RPMI8226 (cell line): ENCODE measurements at places on chromosomes 12 and 14.

- no peak for DNase-seq
These were observed 41.5 kb downstream of the SNAPC1 start for GRCh38 chr14:61803755-61804154.

DNA sequence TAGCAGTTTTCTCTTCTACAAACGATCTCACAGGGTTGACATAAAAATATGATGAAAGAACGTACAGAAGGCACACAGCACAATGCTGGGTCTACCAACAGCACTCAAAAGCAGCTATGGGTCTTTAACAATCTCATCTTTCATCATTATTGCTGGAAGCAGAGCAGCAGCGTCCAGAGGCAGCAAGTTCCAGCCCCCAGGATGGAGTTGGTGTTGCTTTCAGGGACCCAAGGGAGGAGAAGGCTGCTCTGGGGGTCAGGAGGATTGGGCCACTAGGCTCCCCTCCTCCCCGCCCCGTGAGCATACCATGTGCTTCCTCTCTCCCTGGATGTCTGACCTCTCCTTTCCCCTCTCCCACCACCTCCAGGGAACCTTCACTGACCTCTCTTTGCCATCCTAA is 13.3 kb downstream of the KCTD10 start:
- DNase-seq: no peak

DNA sequence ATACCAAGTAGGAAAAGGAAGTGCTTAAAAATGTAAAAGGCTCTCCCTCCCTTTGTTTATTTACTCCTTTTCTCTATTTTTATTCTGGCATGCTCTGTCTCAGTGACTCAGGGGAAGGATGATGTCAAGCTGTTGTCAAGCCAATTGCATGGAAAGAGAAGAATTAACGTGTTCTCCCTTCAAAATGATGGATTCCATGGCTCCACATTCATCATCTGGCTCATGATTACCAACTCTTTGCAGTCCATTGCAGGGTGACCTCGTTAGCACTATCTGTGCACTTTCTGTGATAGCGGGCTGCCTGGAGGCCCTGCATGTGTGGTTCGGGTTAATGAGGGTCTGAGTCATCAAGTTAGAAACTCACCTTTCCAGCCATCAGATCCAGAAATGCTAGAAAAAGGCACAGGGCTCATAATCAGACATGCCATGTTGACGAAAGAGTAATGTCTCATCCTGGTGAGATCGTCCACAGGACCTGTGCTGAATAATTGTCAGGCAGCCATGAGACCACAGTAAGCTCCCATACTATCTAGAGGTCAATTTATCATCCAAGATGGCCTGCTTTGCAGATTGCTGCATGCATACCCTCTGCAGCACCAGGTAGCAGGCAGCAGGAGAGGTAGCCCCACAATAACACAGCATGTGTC is 79.2 kb upstream of the BTG1 start:
- no peak for DNase-seq

DNA sequence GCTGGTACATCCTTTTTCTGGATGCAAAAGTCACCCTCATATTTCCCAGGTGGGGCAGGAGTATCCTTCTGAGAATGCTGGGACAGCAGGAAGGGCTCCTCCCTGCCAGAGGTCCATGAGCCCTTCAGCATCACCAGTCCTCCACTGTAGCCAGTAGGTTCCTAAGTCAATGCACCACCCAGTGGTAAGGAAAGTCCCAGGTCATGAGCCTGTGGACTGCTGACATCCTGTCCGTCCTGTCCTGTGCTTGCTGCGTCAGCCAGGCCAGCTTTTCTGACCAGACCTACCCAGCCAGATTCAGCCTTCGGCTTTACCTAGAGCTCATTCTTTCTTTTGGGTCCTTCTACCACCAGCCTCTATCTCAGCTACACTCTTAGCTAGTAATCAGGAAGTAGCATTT is 23.0 kb upstream of the ACTN1 start:
- DNase-seq: no peak

GRCh38 chr12:48379794-48380193 is 29.1 kb upstream of the ZNF641 start:
- DNase-seq: no peak

- no peak for DNase-seq
These were observed 51.2 kb upstream of the NOS1 start for GRCh38 chr12:117412465-117413188.

GRCh38 chr14:76320486-76320885 is 55.5 kb upstream of the ESRRB start:
- DNase-seq: no peak

- no peak for DNase-seq
These were observed 19.6 kb downstream of the ASB2 start for GRCh38 chr14:93956514-93957332.

DNA sequence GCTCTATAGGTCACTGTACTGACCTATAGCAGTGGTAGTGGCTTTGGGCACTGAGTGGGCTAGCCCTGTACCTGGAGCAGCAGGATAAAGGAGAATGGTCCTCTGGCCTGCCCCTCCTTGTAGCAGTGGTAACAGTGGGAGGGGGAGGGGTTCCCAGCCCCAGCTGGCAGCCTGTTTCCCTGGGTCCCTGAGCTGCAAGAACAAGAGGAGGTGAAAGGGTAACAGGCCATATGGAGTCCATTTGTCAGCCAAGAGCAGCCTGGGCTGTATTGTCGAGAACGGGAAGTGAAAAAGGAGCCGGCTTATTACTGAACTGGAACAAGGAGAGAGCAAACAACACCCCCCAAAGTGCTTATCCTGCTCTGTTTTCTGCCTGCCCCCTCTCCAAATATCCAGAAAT is 73.8 kb upstream of the SRSF5 start:
- peak; percentile 87 for DNase-seq

DNA sequence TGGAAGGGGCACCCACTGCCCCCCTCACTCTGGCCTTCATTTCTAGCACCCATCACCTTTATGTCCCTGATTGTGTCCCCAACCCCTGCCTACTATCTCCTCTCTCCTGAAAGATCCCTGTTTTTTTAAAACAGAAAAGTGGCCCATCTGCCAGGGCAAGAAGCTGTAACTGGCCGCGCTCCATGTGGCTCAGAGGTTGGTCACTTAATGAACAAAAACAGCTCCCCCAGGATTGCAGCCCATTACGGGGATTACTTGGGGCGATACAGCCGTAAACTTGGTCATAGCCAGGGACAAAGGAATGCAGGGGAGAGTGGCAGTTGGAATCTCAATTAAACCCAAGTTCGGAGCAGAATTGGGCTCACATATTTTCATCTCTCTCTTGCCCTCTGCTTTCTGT is 34.8 kb upstream of the VSX2 start:
- DNase-seq: no peak

DNA sequence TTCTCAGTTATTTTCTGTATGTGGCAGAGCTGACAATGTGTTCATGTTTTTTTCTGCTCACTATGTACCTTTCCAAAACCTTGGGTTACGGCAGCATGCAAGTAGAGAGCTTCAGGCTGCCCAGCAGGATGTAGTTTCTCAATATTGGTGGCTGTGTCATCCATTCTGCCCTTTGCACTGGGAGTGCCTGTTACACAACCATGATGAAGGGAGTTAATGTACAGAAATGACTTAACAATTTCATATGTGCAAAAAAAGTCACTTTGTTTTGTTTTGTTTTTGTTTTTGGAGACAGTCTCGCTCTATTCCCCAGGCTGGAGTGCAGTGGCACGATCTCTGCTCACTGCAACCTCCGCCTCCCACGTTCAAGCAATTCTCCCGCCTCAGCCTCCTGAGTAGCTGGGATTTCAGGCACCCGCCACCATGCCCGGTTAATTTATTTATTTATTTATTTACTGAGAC is 6.1 kb upstream of the CNIH1 start:
- DNase-seq: no peak

- no peak for DNase-seq
These were observed 9.8 kb downstream of the KMT5A start for GRCh38 chr12:123393747-123394146.

GRCh38 chr12:8996682-8997405 is 7.5 kb downstream of the KLRG1 start:
- DNase-seq: no peak

DNA sequence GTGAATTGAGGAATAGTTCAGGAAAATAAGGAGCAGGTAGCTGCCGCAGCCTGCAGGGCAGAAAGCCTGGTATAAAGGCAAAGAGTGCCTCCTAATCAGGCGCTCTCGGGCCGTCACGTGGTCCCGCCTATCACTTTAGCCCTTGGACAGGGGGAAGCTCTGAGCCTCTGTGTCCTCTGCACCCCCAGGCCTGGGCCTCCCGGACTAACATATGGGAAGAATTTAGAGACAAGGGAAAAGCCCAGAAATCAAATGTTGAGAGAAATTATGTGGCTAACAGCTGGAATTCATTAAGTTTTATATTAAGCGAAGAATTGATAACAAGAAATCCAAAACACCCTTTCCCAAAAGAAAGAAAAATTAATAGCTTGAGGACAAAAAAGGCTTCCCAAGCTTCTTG is 417.7 kb downstream of the ATP23 start:
- no peak for DNase-seq

- DNase-seq: no peak
These were observed 275.8 kb downstream of the SLC6A15 start for GRCh38 chr12:84636801-84637290.

- no peak for DNase-seq
These were observed 1.9 kb upstream of the SEL1L start for GRCh38 chr14:81535396-81536164.

- peak; percentile 8 for DNase-seq
These were observed 72.9 kb upstream of the ELK3 start for GRCh38 chr12:96121271-96121711.

DNA sequence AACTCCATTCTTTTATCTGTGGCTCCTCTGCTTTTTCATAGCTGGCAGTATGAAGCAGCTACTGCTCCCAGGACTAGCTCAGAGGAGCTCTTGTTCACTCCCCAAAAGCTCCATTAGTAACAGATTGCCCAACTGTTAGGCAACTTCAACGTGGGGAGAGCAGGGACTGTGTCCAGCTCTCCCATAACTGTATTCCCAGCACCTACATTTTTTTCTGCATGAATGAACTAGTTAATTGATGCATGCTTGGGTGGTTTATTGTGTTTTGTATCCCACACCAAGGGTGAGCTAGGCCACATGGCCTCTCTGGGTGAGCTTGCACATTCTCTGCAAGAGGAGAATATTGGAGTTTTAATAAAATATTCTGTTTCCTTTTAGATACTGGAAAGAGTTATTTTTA is 15.2 kb downstream of the STON2 start:
- no peak for DNase-seq

DNA sequence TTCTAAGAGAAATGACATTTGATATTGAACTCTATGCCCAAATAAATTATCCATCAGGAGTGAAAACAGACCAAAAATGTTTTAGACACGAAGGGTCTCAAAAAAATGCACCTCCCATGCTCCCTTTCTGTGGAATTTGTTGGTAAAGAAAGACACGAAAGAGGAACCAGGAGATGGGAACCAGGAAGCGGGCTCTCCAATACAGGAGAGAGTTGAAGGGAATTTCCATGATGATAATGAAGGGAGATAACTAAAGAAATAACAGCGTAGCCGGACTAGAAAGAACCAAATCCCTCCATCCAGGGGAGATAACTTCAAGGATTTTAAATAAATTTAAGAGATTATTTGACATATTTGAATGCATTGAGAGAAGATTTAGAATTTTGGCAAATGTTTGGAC is 183.0 kb downstream of the DUSP6 start:
- no peak for DNase-seq

- DNase-seq: no peak
These were observed 4.3 kb downstream of the EMP1 start for GRCh38 chr12:13200841-13201240.

- DNase-seq: no peak
These were observed 72.5 kb downstream of the NTN4 start for GRCh38 chr12:95718006-95718431.

DNA sequence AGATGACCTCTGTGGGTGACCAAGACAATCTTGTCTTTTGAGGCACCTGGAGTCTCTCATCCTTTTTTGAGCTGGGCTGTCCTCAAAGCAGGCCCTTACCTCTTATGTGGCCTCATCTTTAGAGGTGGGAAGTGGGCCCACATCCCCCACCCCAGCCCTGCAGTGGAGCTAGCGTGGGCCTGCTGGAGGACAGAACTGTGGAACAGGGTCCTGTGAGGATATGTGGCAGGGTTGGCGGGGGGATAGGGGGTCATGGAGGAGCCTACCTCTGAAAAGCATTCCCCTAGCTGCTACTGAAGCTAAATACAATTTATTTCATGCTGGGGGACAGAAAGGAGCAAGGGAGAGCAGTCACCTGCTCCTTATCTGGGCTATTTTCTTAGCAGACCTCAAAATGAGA is 457 bp upstream of the GPD1 start:
- no peak for DNase-seq

- DNase-seq: peak; percentile 85
These were observed 44.5 kb downstream of the KDM2B start for GRCh38 chr12:121536054-121536898.

- DNase-seq: no peak
These were observed 32.6 kb upstream of the PNMA1 start for GRCh38 chr14:73746520-73747378.

- DNase-seq: no peak
These were observed 35.6 kb downstream of the PIK3C2G start for GRCh38 chr12:18296909-18297280.

DNA sequence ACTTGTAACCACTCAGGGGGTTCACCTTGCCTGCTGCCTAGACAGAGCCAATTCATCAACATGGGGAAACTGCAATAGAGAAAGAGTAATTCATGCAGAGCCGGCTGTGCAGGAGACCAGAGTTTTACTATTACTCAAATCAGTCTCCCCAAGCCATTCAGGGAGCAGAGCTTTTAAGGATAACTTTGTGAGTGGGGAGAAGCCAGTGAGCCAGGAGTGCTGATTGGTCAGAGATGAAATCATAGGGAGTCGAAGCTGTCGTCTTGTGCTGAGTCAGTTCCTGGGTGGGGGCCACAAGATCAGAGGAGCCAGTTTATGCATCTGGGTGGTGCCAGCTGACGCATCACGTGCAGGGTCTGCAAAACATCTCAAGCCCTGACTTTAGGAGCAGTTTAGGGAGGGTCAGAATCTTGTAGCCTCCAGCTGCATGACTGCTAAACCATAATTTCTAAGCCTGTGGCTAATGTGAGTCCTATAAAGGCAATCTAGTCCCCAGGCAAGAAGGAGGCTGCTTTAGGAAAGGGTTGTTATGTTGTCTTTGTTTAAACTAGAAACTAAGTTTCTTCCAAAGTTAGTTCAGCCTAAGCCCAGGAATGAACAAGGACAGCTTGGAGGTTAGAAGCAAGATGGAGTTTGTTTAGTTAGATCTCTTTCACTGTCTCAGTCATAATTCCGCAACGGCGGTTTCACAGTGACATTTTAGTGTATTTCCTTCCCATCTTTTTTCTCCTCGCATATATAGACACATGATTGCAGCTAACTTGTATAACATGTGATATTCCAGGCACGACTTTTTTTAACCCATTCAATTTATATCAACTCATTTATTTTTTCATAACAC is 68.9 kb upstream of the NCOR2 start:
- DNase-seq: peak; percentile 62
